ENCODE measurements at places on chromosomes 12 and 14.

DNA sequence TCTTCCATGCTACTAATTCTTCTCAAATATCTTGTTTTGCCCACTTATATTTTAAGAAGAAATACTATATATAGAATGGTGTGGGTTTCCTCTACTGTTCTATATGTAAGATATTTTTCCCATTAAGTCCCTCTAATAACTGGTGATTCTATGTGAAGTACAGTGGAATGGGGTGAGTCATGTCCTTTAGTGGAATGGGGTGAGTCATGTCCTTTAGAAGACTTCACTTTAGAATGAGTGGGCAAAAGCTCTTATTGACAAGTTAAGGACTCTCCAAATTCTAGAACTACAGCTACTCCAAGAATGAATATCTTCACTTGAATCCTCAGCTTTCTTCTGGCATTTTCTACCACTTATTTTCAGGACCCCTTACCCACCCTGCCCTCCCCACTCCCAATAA lies 349.9 kb downstream of the ETNK1 start:
- DNase-seq = no peak

- no peak for DNase-seq
These were observed 7.1 kb upstream of the CCDC184 start for GRCh38 chr12:48176417-48176751.

GRCh38 chr12:61369241-61369910 lies 890.8 kb upstream of the USP15 start:
- no peak for DNase-seq

GRCh38 chr14:94875256-94875655 lies 105.3 kb upstream of the GSC start:
- no peak for DNase-seq

GRCh38 chr12:27614866-27615265 lies 81.4 kb upstream of the REP15 start:
- DNase-seq = no peak

DNA sequence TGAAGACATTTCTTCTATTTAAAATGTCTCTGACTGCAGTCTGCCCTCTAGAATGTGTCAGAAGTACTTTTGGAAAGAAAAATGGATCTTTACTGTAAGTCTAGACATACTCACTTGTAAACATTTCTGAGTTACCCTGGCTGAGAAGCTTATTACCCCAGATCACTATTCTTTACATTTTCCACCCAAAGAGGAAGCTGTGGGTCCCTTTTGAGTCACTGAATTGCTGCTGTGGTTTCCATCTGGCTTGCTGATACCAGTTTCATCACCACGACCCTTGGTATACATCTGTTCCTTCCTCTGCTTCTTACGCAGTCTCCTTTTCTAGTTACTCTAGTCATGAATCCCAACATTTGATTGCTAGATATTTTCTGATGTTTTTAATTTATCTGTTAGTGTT lies 20.2 kb upstream of the CLEC4D start:
- DNase-seq = peak; percentile 31

- DNase-seq = no peak
These were observed 353.5 kb downstream of the TMEM132D start for GRCh38 chr12:129550353-129550752.

DNA sequence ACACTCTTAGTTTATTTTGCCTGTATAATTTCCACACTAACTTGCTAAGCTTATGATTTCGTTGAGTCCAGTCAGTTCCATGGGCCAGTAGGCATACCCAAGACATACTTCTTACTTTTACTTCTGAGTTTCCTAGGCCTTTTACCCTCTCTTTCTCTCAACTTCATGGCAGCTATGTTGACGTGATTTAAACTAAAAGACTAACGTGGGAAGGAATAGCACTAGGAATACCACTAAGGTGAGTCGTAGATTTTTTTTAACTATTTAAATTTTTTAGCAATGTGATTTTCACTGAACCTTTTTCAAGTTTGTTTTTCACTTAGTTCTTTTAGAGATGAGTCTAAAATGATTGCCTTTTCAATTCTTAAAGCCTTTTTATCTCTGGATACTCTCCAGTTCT lies 793.5 kb upstream of the NOVA1 start:
- DNase-seq = no peak

DNA sequence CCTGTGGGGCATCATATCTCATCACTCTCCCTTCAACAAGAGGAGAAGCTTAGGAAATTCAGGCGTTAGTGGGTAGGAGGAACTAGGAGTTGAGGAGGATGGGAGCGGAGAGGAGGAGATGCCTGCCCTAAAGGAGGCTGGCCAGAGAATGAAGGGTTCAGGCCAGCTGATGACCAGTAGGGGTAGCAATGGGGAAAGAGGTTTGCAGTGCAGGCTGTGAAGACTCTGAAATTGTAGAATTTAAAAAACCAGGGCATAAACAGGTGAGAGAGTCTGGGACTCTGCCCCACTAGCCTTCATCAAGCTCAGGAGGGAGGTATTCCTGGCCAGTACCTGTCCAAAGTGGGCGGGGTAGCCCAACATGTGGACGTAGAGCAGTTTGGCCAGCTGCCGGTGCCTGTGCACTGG lies 809 bp downstream of the AP1G2 start:
- no peak for DNase-seq

DNA sequence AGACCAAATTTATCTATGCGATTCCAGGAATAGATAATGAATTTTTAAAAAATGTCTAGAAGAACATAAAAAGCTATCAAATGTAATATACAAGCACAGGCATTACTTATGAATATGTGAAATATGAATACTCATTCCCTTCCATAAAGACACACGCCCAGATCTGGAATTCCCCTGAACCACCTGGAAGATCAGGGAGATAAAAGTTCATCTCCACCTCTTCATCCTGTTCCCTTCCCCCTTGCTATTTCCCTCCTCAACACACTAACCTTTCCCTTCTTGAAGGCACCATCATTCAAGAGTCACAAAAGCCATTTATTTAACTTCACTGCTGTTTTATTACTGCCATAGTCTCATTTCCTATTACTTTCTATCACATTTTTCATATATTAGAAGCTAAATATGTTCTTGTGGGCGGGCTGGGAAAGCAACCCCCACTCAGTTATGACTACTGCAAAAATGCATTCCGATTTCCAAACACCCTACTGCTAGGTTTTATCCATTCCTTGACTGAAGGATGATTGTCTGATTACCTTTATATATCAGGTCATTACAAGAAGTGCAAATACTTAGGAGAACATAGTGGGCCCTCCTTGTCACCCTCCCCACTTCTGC lies 16.1 kb downstream of the FGD6 start:
- DNase-seq = no peak

GRCh38 chr12:24349051-24349799 lies 399.8 kb upstream of the SOX5 start:
- DNase-seq = no peak

DNA sequence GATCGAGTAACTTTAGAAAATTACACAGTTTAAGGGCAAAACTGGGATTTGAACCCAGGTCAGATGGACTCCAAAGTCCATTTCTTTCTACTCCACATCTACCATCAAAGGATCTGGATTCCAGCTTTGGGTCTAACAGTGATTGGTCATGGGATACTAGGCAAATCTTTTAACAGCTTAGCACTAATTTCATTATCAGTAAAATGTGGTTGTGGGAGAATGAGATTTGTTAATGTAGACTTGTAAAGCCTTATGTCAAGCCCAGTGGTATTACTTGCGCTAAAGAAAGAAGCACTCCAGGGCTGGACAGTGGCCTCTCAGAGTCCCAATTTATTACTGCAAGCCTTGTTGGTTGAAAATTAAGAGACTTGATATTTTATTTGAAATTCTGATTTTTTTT lies 65.2 kb upstream of the MANSC4 start:
- DNase-seq = no peak
